Body of pancreas (tissue), 4 donors: ENCODE measurements at places on chromosomes 1 and 21. TPM values are rescaled to one million over a fixed set of nuclear protein-coding genes. Genes with fewer than 3 reads are reported as not detected.
A peak's percentile ranks its signal among the peaks of the same experiment; 100 is the strongest.

KMO gene
- total RNA-seq, result 3.6 TPM

NOS1AP gene
- total RNA-seq, result 3.1 TPM

C4BPB gene
- total RNA-seq, result not detected

ZSWIM5 gene
- total RNA-seq, result 4.4 TPM

GRCh38 chr21:29018540-29018939 lies 609 bp downstream of the RWDD2B start:
- no peak for DNase-seq

KRTAP10-3 gene
- not detected for total RNA-seq

DNA sequence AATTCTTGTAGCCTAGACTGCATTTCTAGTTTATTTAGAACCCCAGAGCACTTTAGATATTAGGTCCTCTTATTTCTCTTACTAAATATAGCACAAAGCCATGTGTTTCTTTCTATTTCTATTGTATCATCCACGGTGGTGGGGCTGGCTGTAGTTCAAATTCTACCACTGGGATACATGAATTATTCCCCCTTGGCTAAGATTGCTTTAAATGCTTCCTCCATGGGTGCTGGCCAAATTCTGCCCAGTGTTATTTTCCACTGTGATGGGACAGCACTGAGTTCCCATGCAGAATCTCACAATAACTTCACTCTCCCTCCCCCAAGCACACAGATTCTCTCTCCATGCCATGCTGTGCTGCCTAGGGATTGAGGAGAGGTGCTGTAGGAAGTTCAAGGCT lies 41.5 kb upstream of the GBP6 start:
- DNase-seq, result no peak

DNA sequence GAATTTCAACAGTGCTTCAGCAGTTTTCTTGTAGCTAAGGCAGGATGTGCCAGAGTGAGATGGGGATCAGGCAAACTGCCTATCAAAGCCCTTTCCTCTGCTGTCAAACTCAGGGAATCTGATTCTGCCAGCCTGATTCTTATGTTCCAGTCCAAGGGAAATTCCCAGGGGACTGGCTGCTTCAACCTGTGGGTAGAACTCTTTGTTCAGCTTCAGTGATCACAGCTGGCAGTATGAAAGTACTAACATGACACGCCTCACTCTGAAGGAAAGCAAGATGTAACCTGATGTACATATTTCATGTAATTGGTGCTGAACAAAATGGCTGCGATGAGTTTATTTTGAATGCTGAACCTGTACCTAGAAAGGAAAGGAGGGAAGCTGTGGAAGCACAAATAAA lies 40.1 kb upstream of the SLC5A9 start:
- no peak for DNase-seq

- no peak for DNase-seq
Measured at GRCh38 chr1:10530756-10531495, 56.2 kb downstream of the PEX14 start.

DNA sequence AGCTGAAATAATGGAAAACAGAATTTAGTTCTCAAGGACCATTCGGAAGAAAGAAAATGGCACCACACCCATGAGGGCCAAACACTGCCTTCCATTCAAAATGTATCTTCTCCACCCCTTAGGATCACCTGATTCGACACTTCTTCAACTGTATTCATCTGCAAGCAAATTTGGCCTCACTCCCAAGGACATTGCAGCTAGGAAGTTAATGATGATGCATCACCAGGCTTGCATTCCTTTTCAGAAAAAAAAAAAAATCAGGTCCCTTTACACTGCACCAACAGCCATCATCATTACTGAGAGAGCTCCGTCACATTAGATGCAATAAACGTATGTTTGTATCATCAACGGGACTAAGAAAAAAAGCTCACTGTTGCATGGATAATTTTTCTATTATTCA lies 368.3 kb downstream of the PCP4 start:
- DNase-seq, result no peak

DNA sequence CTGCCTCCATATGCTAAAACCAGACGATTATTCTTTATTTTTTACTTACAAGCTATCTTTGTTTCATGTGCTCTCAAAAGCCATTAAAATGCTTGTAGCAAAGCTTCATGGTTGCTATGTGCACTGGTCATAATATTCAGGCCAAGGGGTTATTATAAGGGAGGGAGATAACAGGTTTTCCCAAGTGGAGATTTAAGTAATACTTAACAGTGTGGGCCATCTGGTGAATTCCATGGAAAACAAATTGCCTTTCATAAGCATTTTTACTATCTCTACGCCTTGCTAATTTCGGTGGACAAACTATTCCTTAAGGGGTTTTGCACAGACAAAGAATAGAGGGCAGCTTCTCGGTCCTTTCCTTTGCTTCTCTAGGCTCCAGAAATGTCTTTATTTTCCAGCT lies 137.8 kb downstream of the NUF2 start:
- no peak for DNase-seq

DNA sequence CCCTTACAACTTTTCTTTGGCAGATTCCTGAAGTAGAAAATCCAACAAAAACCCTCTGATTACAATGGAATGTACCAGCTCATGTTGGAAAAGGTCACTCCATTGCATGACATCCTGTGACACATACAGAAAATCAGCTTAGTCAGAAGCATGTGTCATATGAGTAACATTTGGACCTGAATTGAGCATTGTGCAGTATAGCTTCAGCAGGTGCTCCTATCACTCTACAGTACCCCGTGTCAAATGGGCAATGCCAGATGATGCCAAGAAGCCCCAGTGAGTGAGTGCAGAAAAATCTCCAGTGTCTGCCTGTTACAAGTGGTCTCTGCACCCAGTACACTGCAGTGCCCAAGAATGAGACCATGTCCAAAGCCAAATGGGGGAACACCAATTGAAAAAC lies 129.7 kb upstream of the RUNX1 start:
- DNase-seq, result no peak

DNA sequence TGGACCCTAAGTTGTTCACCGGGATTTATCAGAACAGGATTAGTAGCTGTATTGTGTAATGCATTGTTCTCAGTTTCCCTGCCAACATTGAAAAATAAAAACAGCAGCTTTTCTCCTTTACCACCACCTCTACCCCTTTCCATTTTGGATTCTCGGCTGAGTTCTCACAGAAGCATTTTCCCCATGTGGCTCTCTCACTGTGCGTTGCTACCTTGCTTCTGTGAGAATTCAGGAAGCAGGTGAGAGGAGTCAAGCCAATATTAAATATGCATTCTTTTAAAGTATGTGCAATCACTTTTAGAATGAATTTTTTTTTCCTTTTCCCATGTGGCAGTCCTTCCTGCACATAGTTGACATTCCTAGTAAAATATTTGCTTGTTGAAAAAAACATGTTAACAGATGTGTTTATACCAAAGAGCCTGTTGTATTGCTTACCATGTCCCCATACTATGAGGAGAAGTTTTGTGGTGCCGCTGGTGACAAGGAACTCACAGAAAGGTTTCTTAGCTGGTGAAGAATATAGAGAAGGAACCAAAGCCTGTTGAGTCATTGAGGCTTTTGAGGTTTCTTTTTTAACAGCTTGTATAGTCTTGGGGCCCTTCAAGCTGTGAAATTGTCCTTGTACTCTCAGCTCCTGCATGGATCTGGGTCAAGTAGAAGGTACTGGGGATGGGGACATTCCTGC lies 3.9 kb upstream of the OLFML3 start:
- DNase-seq, result no peak

DNA sequence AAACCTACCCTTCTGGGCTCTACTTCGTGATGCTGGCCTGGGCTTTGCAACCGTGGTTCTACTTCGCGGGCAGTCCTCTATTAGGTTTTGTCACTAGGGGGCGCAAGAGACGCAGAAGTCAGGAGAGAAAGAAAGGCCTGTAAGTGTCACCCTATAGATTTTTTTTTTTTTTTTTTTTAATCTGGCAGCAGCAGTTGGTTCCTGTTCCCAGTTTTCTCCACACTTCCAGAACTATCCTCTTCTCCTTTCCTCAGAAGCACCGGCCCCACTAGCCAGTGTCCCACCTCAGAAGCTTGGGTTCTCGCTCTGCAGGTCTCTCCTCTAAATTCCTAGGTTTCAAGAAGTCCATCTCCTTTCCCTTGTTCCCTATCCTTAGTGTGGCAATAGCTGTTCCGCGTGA lies 9.1 kb upstream of the LCE2D start:
- DNase-seq, result peak; percentile 57

- no peak for DNase-seq
Measured at GRCh38 chr1:201760516-201760915, 68.4 kb upstream of the IPO9 start.

DNA sequence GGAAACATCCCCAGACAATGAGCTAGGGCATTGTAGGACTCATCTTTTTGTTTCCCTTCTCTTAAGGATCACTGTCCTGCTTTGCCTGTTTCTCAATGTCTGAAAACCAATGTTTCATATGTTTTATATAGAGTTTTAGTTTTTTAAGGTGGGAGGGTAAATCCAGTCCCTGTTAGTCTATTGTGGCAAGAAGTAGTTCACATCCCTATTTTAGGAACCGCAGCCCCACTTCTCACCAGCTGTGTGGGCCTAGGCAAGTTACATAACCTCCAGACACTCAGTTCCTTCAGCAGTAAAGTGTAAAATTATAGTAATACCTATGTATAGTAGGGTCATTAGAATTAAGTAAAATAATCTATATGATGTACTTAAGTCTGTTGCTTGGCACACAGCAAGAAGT lies 105.8 kb upstream of the WLS start:
- DNase-seq, result no peak

ZBTB8A gene
- 3.9 TPM for total RNA-seq

DNA sequence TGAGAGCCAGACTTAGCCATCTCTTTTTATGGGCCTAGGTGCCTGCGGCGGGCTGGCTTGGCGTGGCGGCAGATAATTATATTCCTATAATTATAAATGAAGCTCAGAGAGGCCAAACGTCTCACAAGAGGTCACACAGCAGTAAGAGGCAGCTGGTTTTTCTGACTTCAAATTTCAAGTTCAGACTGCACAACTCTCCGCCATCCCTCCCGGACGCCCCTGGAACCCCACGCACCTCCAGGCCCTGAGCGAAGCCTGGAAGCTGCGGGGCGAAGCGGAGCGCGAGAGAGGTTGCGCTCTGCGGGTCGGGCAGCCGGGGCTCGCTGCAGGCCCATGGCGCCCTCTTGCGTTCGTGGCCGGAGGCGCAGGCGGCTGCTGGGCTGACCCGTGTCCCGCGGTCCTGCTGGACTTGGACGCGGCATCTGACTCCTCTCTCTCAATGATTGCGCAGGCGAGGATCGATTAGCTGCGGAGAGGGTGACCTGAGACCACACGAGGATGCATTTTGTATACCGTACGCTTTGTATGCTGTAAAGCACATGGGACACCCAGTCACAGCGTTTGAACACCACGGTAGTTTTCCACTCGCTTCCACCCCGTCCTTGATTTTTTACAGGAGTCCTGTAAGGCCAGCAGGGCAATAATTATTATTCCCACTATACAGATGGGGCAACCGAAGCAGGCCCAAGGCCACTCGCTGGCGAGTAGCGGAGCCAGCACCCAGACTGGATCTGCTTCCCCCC lies 272.7 kb downstream of the FOXD2 start:
- peak; percentile 75 for DNase-seq

GPX7 gene
- total RNA-seq, result 9.6 TPM

- no peak for DNase-seq
Measured at GRCh38 chr1:242448910-242449645, 75.4 kb downstream of the PLD5 start.

DNA sequence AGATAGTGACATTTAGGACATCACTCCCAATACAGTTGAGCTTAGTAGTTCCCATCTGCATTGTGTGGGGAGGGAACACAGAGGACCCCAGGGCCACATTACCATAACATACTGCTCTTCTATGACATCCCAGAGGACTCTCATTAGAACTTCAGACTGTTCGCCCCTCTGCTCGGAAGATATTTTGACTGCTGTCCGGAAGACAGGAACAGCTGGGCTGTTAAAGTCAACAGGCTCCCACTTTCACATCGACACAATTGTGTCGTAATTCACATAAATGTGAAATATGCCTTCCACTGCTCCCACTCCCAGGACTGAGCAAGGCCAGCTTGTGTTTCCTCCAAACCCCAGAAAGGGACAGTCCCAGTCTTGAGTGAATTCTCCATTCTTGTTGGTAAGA lies 158.4 kb downstream of the SEC16B start:
- DNase-seq, result no peak

PLA2G2D gene
- total RNA-seq, result not detected

DNA sequence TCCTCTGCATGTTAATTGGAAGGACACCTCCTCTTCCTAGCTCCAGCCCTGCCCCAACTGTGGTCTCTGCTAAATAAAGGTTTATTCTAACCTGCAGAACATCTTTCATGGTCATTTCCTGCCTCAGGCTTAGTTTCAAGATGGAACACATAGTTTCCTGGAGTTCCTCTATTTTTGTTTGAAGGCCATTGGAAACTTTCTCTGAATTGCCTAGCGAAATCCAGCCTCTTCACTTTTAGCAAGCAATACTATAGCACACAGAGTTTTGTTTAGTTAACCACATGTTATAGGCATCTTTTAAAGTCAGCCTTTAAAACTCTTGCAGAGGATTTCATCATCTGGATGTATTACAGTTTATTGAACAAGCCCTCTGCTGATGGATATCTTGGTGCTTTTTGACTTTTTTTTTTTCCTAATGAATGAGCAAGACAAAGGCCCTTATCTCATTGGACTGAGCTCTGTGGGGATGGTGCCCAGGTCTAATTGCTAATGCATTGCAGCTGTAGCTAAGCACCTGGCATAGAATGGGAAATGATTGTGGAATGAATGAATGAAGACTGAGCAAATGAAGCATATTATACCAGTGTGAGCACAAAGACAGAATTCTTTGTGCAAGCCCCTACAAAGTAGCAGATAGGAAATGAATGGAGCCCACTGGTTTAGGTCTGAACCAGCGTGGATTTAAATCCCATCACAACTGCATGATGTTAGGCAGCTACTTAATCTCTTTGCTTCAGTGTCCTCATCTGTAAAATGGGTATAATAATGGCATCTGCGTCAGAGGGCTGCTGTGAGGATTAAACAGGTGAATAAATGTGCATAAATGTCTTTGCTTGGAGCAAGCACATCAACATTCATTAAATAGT lies 641 bp upstream of the CFAP107 start:
- no peak for DNase-seq

GRCh38 chr1:102262994-102263393 lies 266.3 kb upstream of the OLFM3 start:
- no peak for DNase-seq

- no peak for DNase-seq
Measured at GRCh38 chr1:20728371-20729154, 3.9 kb downstream of the SH2D5 start.

DNA sequence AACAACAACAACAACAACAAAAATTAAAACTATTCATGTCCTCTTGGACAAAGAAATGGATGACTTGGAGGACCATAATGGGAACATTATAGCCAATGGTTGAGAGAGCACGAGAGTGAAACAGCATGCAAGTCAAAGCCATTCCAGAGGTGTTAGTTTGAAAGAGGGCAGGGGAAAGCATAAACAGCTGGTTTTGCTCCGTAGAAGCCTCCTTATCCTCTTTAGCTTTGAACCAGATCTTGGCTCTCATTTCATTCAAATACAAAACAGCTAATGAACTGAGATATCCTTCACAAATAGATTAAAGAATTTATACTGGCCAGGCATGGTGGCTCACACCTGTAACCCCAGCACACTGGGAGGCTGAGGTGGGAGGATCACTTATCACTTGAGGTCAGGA lies 8.7 kb upstream of the SMG7 start:
- no peak for DNase-seq

BNIPL gene
- total RNA-seq, result 0.26 TPM

SAMSN1 gene
- 1.8 TPM for total RNA-seq
